Stimulated activated CD8-positive, alpha-beta memory T cell treated with anti-CD3 and anti-CD28 coated beads, Interleukin-4, amount 100 ng/mL, for 4 hours (primary cell): ENCODE measurements at places on chromosomes 3 and 15.

DNA sequence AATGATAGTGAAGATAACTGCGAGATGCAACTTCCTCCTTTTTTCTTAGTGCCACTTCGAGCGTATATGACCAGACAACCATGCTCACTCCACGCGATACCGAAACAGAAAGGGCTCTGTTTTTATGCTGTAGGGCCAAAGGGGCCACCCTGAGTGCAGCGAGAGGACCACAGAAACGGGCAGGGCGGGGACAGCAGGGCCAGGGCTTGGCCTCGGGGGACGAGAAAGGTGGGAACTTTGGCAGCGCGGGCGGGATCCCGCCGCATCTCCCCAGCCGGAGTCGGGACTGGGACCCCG lies 483 bp downstream of the VPS13C start:
- DNase-seq: peak; percentile 40

- no peak for DNase-seq
These were observed 440 bp downstream of the DCBLD2 start for GRCh38 chr3:98901119-98901391.

DNA sequence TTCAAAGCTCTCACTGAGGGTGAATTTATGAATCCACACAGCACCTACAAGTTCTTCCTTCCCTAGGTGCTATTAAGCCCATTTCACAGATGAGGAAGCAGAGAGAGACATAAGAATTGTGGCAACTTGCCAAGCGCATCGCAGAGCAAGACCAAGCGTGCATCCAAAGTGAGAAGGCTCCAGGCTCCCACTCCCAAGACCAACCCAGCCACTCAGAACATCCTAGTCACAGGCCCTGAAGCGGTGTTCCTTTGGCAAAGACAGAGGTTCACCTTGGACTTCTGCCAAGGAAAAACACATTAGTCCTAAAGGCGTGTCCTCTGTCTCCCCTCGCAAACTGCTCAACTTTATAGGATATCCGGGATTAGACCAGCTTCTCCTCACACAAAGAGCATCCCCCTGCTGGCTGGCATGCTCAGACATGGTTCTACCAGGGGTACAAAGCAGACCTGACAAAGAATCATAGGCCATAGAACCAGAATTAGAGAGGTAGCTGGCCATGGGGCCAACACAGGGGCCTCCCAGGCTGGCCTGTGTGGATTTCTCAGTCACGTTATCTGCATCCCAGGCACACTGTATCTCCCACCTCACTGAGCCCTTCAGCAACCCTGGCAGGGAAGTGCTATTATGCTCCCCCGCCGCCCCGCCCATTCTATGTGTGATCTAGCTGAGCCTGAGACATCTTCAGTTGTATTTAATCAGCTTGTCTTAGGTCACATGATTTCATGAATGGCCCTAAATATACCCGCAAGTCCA lies 160.2 kb downstream of the FOXP1 start:
- no peak for DNase-seq

DNA sequence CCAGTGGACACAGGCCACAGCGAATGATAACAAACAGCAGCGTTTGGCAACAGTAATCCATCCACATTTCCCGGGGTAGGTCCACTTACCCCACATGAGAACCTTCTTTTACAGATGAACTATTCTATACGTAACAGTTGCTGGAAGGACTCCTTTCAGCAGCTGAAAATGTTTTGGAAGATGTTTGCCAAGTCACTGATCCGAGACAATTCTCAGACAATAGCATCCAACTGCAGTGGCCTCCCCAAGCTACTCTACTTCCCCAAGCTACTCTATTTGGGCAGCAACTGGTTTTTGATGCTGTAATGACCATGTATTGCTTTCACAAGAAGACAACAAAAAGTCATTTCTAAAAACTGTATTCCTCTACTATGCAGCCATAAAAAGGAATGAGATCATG lies 87.5 kb downstream of the ADAMTS17 start:
- DNase-seq: no peak

DNA sequence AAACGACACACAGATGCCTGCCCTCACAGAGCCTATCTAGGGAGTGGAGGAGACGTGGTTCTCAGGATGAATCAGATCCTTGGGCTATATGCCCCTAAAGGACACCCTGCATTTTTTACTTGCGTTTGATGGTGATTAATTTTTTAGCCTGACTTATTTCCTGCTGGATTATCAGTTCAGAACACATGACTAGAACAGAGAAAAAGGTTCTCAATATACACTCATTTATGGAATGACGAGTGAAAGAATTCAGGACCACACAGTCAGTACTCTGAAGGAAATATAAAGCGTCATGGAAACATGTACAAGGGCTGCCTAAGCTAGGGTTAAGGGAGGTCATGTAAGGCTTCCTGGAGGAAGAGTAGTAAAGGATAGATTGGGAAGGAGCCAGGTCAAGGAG lies 121.8 kb downstream of the SSR3 start:
- no peak for DNase-seq
